ENCODE measurements at places on chromosomes 1 and 21.

- DNase-seq: no peak
Measured at GRCh38 chr21:28671549-28672195, 321.0 kb downstream of the LTN1 start.

DNA sequence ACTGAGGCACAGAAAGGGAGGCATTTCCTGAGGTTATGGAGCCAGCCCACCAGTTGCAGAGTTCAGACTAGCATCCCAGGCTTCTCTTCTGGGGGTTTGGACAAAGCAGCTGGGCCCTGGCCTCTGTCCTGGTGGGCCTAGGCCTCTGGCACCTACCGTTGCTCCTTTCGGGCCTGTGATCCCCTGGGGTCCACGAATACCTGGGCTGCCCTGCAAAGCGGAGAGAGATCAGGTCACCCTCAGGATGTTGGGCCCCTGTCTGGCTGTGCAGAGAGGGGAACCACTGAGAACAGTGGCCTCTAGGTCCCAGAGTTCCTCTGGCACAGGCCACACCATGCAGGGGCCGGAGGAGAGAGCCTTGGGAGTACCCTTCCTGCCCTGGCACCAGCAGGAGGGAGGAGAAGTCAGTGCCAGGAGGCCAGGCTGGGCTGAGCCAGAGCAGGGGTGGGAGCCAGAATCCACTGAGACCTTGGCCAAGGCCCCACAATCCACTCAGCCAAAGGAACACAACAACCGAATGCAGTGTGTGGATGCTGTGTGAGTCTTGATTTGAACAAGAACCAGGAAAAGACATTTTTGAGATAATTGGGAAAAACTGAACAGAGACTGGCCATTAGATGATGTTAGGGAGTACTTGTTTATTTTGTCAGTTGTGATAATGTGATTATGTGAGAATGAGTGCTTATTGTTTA lies 8.9 kb downstream of the COL9A2 start:
- DNase-seq: no peak

DNA sequence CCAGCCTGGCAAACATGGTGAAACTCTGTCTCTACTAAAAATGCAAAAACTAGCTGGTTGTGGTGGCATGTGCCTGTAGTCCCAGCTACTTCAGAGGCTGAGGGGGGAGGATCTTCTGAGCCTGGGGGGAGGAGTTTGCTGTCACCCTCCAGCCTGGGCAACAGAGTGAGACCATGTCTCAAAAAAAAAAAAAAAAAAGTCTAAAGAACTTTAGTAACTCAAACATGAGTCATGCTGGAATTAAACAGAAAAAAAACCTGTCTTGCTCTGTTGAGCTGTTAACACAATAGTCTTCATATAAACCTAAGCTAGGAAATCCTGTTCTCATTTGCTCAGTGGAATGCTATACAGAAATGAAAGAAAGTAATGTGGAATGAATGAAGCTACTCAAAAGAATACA lies 16.7 kb upstream of the DISP1 start:
- DNase-seq: no peak

GRCh38 chr1:194570476-194570875 lies 1384.1 kb upstream of the B3GALT2 start:
- DNase-seq: no peak

- DNase-seq: no peak
Measured at GRCh38 chr1:17594026-17594425, 54.5 kb downstream of the ARHGEF10L start.

GRCh38 chr1:150874455-150875196 lies 1.8 kb downstream of the ARNT start:
- DNase-seq: no peak

- DNase-seq: no peak
Measured at GRCh38 chr1:209158851-209159250, 424.7 kb upstream of the CAMK1G start.

GRCh38 chr1:215776336-215776735 lies 209.2 kb downstream of the KCTD3 start:
- DNase-seq: no peak

DNA sequence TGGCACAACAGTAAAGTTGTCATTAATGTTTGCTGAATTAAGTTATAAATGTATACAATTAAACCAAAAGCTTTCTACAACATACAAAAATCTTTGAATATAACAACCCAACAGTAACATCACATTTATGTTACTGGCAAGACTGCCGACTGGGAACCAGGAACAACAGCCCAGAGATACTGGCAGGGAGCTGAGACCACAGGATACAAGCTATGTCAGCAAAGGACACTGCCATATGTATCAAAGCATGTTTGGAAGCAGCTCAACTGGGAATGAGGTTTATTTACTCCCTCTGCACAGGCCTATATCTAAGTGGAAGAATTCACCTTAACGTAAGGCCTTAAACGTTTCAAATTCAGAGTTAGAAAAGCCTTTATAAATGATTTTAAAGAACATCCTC lies 50.4 kb downstream of the ARHGAP29 start:
- DNase-seq: no peak

GRCh38 chr1:234526922-234527321 lies 47.9 kb upstream of the TARBP1 start:
- DNase-seq: no peak

- no peak for DNase-seq
Measured at GRCh38 chr1:232868793-232869491, 63.7 kb downstream of the MAP10 start.

DNA sequence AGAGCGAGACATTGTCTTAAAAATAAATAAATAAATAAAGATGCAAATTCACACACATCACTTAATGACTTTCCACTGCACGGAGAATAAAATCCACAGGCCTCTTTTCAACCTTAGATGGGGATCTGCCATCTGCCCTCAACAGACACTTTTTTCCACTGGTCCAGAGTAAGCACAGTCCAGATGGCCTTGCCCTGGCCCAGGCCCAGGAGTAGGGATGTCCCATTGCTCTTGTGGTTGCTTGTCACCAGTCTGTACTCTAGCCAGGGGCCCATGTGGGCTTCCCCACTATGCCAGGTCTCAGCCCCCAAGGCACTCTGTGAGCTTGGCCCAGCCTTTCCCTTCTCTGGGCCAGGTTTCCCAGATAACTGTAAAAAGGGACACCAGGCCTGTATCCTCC lies 17.4 kb downstream of the PLOD1 start:
- DNase-seq: no peak

DNA sequence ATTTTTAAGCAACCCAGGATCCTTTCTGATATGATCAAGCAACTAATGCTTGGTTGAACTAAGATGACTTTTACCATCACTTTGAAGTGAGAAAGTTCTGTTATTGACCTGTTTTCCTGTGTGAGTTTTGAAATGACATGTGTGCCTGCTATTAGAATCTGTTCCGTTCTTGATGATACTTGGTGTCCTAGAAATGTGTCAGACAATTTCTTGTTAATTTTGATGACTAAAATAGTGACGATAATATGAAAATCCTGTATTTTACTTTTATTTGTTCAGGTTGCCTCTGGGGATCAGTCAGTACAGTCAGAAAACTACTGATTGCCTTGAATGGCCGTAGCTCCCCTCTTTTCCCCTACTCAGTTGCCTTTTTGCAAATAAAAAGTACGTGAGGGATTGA lies 228.0 kb downstream of the RYR2 start:
- DNase-seq: no peak

GRCh38 chr1:208176649-208177048 lies 67.5 kb downstream of the PLXNA2 start:
- no peak for DNase-seq

GRCh38 chr21:16579538-16579937 lies 849.8 kb downstream of the USP25 start:
- no peak for DNase-seq

GRCh38 chr1:67166196-67166595 lies at the start of gene IL23R:
Gene IL23R (plus strand): TSS chr1:67166454. CDS start chr1:67168121, 1,667 bp downstream.
- no peak for DNase-seq

- no peak for DNase-seq
Measured at GRCh38 chr1:41925712-41926111, 7.0 kb upstream of the HIVEP3 start.

DNA sequence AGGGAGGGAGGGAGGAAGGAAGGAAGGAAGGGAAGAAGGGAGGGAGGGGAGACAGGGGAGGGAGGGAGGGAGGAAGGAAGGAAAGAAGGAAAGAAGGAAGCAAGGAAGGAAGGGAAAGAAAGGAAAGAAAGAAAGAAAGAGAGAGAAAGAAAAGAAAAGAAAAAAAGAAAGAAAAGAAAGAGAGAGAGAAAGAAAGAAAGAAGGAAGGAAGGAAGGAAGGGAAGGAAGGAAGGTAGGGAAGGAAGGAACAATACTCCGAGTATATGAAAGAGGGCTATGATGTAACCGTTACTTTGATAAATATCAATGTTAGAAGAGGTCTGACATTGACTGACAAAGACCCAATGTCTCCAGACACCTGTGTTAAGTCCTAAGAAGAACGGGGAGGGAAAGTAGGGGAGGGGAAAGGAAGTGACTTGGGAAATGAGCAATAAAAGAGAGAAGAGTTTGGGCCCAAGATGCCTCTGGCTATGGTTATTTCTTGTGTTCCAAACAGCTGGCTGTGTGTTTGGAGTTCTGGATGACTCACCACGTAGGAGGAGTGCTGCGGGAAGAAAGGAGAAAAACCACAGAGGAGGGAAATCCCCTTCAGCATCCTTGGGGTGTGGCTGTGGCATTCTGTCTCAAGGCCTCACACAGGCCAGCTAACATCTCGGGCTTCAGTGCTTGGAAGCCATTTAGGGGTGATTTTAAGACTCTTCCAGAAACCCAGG lies 37.0 kb upstream of the RXRG start:
- DNase-seq: no peak

DNA sequence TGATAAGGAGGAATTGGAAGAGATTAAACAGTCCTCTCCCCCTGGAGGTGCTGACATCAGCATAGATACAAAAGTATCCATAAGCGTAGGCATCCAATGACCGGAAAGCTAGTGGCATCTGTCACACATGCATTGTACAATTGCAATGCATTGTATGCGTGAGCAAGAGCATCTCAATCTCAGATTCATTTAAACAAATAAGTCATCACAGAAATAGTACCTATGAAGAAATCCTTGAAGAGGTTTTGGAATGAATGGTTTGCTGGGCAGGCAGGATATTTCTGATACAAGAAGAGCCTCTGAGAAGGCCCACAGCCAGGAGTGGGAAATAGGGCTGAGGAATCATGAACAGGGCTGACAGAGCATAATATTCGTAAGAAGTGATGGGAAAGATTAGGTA lies 88.9 kb upstream of the ABCD3 start:
- no peak for DNase-seq

DNA sequence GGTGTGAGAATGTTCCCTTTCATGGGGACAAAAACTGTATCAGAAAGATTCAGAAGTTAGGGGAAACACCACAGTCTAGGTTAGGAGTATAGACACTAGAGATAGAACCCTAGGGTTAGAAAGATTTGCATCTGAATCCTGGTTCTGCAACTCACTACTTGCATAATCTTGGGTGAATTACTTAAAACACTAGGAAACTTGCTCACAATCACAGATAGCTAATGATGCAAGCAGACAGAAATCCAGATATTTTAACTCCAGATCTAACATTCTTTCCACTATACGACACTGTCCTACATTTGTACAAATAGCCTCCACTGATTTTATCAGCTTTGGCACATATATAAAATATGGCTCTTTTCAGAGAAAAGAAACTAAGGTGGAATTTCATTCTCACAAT lies 30.8 kb upstream of the GLIS1 start:
- DNase-seq: no peak

GRCh38 chr1:193325042-193325441 lies 138.6 kb upstream of the B3GALT2 start:
- no peak for DNase-seq

GRCh38 chr1:206495011-206495461 lies 12.3 kb upstream of the RASSF5 start:
- no peak for DNase-seq

DNA sequence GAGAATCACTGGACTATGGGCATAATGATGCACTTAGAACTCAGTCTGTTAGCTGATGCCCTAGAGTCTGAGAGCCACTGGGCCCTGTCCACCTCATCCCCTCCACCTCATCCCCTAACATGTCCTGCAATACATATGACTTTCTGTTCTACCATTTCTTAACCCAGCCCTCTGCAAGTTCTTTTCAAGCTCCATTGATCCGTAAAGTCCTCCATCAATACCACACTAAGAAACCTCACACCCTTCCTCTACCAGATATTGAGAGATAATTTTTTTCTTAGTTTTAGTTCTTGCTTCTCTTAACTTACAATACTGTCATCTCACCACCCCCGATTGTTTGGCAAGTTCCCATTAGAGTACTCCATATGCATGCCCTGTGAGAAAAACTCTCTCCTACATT lies 22.1 kb downstream of the FCRL4 start:
- DNase-seq: no peak

- DNase-seq: no peak
Measured at GRCh38 chr1:21637514-21637913, 31.6 kb downstream of the RAP1GAP start.

- no peak for DNase-seq
Measured at GRCh38 chr1:67484492-67484891, 54.3 kb upstream of the SERBP1 start.

DNA sequence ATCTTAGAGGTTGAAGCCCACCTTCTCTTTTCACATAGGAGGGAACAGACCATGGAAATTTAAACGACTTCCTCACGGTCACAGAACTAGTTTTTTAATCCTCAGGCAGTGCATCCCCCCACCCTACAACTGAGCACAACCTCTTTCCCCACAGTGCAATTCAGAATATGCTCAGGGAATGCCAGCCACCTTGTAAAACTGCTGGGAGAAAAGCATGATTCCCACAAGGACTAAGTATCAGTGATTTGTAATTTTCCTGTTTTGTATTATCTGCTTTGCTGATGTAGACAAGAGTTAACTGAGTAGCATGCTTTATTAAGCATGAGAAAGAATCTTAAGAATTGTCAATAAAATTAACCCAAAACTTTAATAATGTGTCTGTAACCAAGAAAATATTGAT lies 23.8 kb downstream of the TMEM50A start:
- no peak for DNase-seq

GRCh38 chr1:198121056-198121826 lies 35.6 kb upstream of the NEK7 start:
- no peak for DNase-seq

- DNase-seq: no peak
Measured at GRCh38 chr1:64172458-64172983, 30.9 kb upstream of the UBE2U start.

DNA sequence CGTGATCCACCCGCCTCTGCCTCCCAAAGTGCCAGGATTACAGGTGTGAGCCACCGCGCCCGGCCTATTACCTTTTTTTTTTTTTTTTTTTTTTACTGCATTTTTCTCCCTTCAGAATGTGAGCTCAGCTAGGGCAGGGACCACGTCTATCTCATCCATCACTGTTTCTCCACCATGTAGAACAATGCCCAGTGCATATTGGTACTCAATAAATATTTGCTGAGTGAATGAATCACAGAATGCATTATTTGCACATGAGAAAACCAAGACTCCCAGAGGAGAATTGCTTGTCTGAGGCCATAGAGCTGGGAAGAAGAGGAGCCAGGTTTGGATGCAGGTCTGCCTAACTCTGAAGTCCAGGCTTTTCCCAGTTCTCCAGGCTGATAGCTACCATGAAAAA lies 8.2 kb upstream of the SLC9A1 start:
- DNase-seq: peak; percentile 71

DNA sequence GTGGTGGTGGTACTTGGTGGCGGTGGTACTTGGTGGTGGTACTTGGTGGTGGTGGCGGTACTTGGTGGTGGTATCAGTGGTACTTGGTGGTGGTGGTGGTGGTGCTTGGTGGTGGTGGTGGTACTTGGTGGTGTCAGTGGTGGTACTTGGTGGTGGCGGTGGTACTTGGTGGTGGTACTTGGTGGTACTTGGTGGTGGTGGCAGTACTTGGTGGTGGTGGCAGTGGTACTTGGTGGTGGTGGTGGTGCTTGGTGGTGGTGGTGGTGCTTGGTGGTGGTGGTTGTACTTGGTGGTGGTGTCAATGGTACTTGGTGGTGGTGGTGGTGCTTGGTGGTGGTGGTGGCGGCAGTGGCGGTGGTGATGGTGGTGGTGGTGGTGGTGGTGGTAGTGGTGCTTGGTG lies 20.2 kb downstream of the COQ8A start:
- DNase-seq: no peak
